Immature natural killer cell (primary cell): ENCODE measurements at places on chromosomes 4 and X. TPM values are rescaled to one million over a fixed set of nuclear protein-coding genes. Genes with fewer than 3 reads are reported as not detected.

The HPGD gene
- 2.3 TPM for polyA plus RNA-seq

DNA sequence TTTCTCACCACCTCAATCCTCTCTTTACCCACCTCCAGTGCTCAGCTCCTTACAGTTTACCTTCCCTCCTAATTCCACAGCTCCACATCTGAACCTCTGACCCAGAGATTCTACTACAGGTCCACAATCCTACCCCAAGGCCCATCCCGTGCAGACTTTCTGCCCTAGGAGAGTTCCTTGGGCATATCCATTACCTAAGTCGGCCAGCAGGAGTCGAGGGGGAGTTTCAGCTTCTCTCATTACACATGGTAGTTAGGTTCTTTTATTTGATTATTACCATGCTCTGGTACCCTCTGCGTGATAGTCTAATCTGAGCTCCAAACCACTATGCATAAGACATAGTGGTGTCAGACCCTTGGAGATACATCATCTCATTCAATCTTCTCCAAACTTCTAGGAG is 117.9 kb downstream of the SH3RF1 start:
- peaks cover 4% of the 10 kb centered on the region for H3K4me1 ChIP-seq
- DNase-seq, result no peak
- no peak overlapping the region for H3K27ac ChIP-seq
- no peak overlapping the region for H3K4me3 ChIP-seq

GRCh38 chrX:101383679-101384205 is 2.2 kb downstream of the BTK start:
- no peaks in the 10 kb centered on the region for H3K27me3 ChIP-seq
- no peaks in the 10 kb centered on the region for H3K4me1 ChIP-seq
- no peaks in the 10 kb centered on the region for H3K36me3 ChIP-seq
- H3K4me3 ChIP-seq, result no peak overlapping the region

DNA sequence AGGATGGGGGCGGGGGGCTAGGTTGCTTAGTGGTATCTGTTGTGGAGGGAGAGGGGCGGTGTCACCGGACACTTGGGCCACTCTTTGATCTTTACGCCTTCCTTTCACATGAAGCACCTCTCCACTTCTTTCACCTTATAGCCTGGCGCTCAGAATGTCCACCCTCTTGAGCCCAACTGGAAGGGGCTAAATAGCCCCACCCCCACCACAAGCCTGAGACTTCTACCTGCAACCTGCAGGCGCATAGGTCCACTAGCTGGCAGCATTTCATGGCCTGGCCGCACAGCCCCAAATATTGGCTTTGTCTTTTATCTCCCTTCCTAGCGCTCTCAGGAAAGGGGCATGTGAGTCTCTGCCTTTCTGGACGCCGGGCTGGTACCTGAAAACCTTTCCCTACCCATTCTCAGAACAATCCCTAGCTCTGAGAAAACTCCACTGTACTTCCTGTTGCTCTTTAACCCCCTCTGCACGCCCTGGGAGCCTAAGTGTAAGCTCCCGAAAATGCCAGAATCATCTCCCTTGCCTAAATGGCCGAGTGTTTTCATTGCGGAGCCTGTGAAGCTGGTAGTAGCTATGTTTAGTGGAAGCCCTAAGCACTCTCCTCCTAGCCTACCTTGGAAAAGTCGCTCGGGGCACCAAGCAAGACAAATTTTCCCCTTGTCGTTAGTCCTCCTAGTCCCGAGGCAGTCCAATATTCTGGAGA is 1.2 kb upstream of the TRPC5 start:
- no peak for DNase-seq
- no peaks in the 10 kb centered on the region for H3K36me3 ChIP-seq
- no peak overlapping the region for H3K27ac ChIP-seq
- H3K4me3 ChIP-seq, result no peak overlapping the region
- no peaks in the 10 kb centered on the region for H3K4me1 ChIP-seq
- H3K27me3 ChIP-seq, result peaks cover 19% of the 10 kb centered on the region

GRCh38 chr4:153566631-153567150 is 100.5 kb downstream of the TMEM131L start:
- peaks cover 77% of the 10 kb centered on the region for H3K4me1 ChIP-seq
- peaks cover 26% of the 10 kb centered on the region for H3K36me3 ChIP-seq
- peak overlapping the region; percentile 23 for H3K27ac ChIP-seq
- no peak overlapping the region for H3K4me3 ChIP-seq
- no peak for DNase-seq
